ENCODE measurements at places on chromosomes 4 and X.

DNA sequence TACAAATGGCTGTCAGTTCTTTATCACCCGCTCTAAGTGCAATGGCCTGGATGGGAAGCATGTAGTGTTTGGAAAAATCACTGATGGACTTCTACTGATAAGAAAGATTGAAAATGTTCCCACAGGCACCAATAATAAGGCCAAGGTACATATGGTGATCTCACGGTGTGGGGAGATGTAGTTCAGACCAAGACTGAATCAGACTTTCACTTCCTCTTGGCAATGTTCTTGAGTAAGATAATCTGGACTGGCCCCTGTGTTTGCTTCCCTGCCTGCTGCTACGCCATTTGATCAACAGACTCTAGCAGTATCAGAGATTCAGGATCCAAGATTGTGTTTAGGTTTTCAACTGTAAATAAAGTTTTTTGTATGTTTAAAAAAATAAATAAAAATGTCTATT lies 682.2 kb upstream of the AMOT start:
- no peak overlapping the region for H3K27ac ChIP-seq
- H3K27me3 ChIP-seq = no peaks in the 10 kb centered on the region
- no peaks in the 10 kb centered on the region for H3K4me1 ChIP-seq
- DNase-seq = no peak
- H3K36me3 ChIP-seq = no peaks in the 10 kb centered on the region

- H3K27ac ChIP-seq = no peak overlapping the region
- peaks cover 18% of the 10 kb centered on the region for H3K27me3 ChIP-seq
- peaks cover 3% of the 10 kb centered on the region for H3K4me1 ChIP-seq
- no peak overlapping the region for H3K4me3 ChIP-seq
- no peaks in the 10 kb centered on the region for H3K36me3 ChIP-seq
Observed at GRCh38 chr4:108149588-108150380, 18.9 kb downstream of the LEF1 start.

GRCh38 chr4:153755186-153755585 lies 4.6 kb downstream of the RNF175 start:
- H3K36me3 ChIP-seq = no peaks in the 10 kb centered on the region
- H3K4me3 ChIP-seq = no peak overlapping the region
- DNase-seq = no peak
- peaks cover 2% of the 10 kb centered on the region for H3K4me1 ChIP-seq

- no peak overlapping the region for H3K27ac ChIP-seq
- H3K4me3 ChIP-seq = no peak overlapping the region
- no peaks in the 10 kb centered on the region for H3K27me3 ChIP-seq
Observed at GRCh38 chr4:6680372-6681034, 13.2 kb upstream of the S100P start.

DNA sequence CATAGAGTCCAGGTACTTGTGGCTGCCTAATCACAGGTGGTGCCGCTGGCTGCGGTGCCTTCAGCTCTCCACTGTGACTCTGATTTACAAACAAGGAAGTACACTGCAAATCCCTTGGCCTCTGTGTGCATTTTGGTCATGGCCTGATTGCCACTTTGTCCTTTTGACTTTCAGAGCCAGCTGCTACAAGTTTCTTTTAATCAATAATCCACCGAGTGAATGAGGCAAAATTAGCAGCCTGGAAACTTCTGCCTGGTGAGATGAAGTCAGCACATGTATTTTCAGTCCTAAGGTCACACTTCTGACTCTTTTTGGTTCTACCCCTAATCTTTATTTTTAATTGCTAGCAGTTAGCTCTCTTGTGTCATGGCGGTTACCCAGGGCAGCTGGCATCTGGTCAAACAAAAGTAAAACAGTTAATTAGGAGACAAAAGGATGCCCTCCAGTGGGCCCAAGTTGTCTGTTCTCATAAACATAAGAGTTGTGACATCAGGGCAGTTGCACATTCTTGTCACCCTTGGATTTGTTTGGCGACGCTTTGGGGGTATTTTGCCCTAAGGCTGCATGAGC lies 62.3 kb upstream of the LNX1 start:
- peak overlapping the region; percentile 80 for H3K27ac ChIP-seq
- no peak overlapping the region for H3K4me3 ChIP-seq
- peak; percentile 18 for DNase-seq
- no peaks in the 10 kb centered on the region for H3K36me3 ChIP-seq
- H3K4me1 ChIP-seq = peaks cover 19% of the 10 kb centered on the region

- no peak overlapping the region for H3K4me3 ChIP-seq
- H3K27ac ChIP-seq = no peak overlapping the region
- no peaks in the 10 kb centered on the region for H3K27me3 ChIP-seq
- no peaks in the 10 kb centered on the region for H3K4me1 ChIP-seq
- H3K36me3 ChIP-seq = no peaks in the 10 kb centered on the region
Observed at GRCh38 chr4:181958446-181958845, 284.8 kb upstream of the TENM3 start.

- H3K4me3 ChIP-seq = peak overlapping the region; percentile 80
- peaks cover 16% of the 10 kb centered on the region for H3K4me1 ChIP-seq
- H3K36me3 ChIP-seq = peaks cover 13% of the 10 kb centered on the region
- H3K27me3 ChIP-seq = no peaks in the 10 kb centered on the region
Observed at GRCh38 chr4:2932321-2932950, 30.8 kb downstream of the NOP14 start.

- no peak overlapping the region for H3K4me3 ChIP-seq
- DNase-seq = no peak
- peaks cover 6% of the 10 kb centered on the region for H3K4me1 ChIP-seq
- no peaks in the 10 kb centered on the region for H3K27me3 ChIP-seq
Observed at GRCh38 chr4:55103224-55103623, 22.2 kb downstream of the KDR start.

GRCh38 chr4:78477276-78477675 lies 74.3 kb upstream of the ANXA3 start:
- peaks cover 40% of the 10 kb centered on the region for H3K36me3 ChIP-seq
- peak overlapping the region; percentile 50 for H3K27ac ChIP-seq
- H3K27me3 ChIP-seq = no peaks in the 10 kb centered on the region
- no peak overlapping the region for H3K4me3 ChIP-seq

DNA sequence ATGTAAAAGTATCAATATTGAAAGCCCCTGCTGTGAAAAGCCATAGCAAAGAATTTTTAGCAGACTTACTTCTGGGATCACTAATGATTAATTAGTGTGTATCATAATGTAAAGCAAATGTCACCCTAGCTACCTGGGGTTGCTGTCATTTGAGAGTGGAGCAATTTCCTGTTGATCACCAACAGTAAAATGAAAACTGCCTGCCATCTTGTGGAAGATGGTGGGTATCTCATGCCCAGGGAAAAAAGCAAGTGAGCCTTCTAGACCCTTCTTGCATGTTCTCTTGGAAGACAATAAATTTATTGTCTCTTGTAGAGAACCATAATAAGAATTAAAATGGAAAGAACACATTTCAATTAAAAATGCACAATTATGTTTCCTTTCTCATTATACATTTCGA lies 360.2 kb downstream of the ZIC3 start:
- no peak overlapping the region for H3K4me3 ChIP-seq
- H3K27ac ChIP-seq = no peak overlapping the region
- H3K27me3 ChIP-seq = no peaks in the 10 kb centered on the region
- no peaks in the 10 kb centered on the region for H3K4me1 ChIP-seq
- no peak for DNase-seq
